ENCODE measurements at places on chromosomes 4 and X. TPM values are rescaled to one million over a fixed set of nuclear protein-coding genes. Genes with fewer than 3 reads are reported as not detected.

DNA sequence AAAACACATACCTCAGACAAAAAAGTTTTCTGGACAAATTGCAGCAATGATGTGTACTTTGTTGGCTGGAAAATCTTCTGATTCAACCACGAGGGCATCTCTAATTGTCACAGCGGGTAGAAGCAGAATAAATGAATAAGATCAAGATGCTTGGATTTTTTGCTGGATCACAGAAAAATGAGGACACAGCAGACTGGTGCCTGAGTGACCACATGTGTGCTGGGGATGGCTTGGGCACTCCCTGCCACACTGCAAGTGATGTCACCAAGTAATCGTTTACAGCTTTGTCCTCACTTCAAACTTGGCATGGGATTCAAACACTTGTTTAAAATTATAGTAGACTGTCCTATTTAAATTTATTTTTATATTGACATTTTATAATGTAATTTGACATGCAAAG is 557.0 kb downstream of the SPRY1 start:
- no peaks in the 10 kb centered on the region for H3K4me1 ChIP-seq
- no peaks in the 10 kb centered on the region for H3K36me3 ChIP-seq
- H3K27ac ChIP-seq = no peak overlapping the region
- no peaks in the 10 kb centered on the region for H3K27me3 ChIP-seq

The TCEAL7 gene
- total RNA-seq = 1.9 TPM

DNA sequence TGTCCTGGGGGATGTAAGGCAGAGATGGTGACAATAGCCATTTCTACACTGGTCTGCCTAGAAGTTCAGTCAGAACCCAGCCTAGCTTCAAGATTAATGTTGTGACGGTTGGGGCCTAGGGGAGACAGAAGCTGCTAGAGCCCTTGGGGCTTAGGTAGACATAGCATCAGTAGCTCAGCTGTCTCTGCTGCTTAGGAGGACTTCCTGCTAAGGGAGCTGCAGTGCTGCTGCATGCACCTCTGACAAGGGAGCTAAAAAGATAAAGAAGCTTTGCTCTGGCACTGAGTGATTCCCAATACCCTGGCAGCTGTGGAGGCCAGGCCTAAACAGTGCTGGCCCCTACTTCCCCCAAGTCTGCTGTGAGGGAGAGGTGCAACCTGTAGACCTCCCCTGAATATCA is 116.0 kb downstream of the CT47B1 start:
- H3K27ac ChIP-seq = no peak overlapping the region
- H3K4me1 ChIP-seq = no peaks in the 10 kb centered on the region
- no peak overlapping the region for H3K4me3 ChIP-seq
- no peaks in the 10 kb centered on the region for H3K27me3 ChIP-seq
- no peaks in the 10 kb centered on the region for H3K36me3 ChIP-seq

- H3K4me1 ChIP-seq = no peaks in the 10 kb centered on the region
- no peaks in the 10 kb centered on the region for H3K36me3 ChIP-seq
- no peak overlapping the region for H3K4me3 ChIP-seq
- DNase-seq = no peak
These were observed 192.2 kb upstream of the LEF1 start for GRCh38 chr4:108360754-108361445.

DNA sequence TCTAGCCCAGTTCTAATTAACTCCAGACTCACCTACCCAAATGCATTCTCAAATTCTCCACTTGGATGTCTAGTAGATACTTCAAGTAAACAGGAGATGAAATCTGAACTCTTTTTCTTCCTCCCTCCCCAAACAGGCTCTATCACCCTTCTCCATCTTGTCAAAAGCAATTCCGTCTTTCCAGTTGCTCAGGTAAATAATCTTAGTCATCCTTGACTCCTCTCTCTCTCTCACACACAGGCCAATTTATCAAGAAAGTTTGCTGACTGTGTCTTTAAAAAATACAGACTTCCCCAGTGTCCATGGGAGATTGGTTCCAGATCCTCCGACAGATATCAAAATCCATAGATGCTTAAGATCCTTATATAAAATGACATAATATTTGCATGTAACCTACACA is 12.9 kb downstream of the TXK start:
- no peak overlapping the region for H3K4me3 ChIP-seq
- H3K4me1 ChIP-seq = no peaks in the 10 kb centered on the region
- no peak overlapping the region for H3K27ac ChIP-seq
- no peak for DNase-seq

The S100P gene
- total RNA-seq = not detected

- peak; percentile 58 for DNase-seq
- no peaks in the 10 kb centered on the region for H3K27me3 ChIP-seq
- H3K4me1 ChIP-seq = peaks cover 50% of the 10 kb centered on the region
- peak overlapping the region; percentile 98 for H3K27ac ChIP-seq
- peak overlapping the region; percentile 96 for H3K4me3 ChIP-seq
These were observed 667 bp downstream of the G3BP2 start for GRCh38 chr4:75672461-75673026.

GRCh38 chrX:129958814-129959492 is 23.5 kb upstream of the BCORL1 start:
- no peak overlapping the region for H3K27ac ChIP-seq
- H3K4me3 ChIP-seq = no peak overlapping the region
- H3K4me1 ChIP-seq = no peaks in the 10 kb centered on the region
- no peaks in the 10 kb centered on the region for H3K36me3 ChIP-seq
- no peak for DNase-seq

DNA sequence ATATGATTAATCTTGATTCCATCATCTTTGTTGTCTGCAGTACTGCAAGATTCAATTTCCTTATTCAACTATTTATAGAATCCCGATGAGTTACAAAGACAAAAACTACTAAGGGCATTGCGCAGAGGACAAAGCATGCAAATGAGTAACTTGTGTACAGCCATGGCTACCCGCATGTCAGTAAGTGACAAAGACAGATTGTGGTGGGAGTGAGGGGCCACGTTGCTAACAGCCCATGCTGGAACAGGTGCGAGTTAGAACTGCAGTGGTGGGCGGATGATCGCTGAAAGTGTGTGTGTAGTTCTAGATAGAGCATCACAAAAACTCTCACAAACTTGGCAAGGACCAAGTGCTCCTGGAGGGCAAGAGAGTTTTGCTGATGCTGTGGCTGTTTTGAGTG is 49.5 kb downstream of the ACOX3 start:
- peak overlapping the region; percentile 79 for H3K27ac ChIP-seq
- H3K27me3 ChIP-seq = no peaks in the 10 kb centered on the region
- no peaks in the 10 kb centered on the region for H3K36me3 ChIP-seq
- no peak for DNase-seq
- H3K4me1 ChIP-seq = peaks cover 48% of the 10 kb centered on the region

DNA sequence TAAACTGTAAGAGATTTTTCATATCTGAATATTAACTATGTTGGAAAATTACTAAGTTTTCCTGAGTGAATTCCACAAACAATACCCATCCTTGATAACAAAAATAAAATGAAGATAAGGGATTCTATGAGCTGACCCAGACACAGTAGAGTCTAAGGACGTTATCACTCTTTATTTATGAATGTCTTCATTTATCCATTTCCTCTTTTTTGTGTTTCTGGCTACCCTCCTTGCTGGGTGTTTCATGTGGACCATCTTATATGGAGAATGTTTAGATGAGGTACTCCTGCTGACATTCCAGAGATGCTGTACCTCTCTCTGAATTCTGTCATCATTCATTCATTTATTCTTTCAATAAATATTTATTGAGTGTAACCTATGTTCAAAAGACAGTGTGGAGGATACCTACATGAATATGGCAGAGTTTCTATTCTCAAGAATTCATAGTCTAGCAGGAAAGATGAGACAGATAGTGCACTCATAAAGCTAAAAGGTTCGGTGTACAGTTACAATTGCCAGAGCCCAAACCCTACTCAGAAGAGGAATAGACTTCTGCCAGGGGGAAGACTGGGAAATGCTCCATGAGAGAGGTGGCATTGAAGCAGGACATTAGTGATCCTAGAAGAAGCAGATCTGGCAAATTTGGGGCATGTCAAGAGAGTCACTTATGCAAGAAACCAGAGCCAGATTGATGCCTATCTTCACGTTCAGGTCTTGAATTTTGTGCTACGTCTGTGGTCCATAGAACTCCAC is 195.8 kb downstream of the MAML3 start:
- no peak overlapping the region for H3K4me3 ChIP-seq
- H3K27ac ChIP-seq = no peak overlapping the region
- no peaks in the 10 kb centered on the region for H3K36me3 ChIP-seq
- DNase-seq = no peak
- H3K4me1 ChIP-seq = peaks cover 7% of the 10 kb centered on the region

DNA sequence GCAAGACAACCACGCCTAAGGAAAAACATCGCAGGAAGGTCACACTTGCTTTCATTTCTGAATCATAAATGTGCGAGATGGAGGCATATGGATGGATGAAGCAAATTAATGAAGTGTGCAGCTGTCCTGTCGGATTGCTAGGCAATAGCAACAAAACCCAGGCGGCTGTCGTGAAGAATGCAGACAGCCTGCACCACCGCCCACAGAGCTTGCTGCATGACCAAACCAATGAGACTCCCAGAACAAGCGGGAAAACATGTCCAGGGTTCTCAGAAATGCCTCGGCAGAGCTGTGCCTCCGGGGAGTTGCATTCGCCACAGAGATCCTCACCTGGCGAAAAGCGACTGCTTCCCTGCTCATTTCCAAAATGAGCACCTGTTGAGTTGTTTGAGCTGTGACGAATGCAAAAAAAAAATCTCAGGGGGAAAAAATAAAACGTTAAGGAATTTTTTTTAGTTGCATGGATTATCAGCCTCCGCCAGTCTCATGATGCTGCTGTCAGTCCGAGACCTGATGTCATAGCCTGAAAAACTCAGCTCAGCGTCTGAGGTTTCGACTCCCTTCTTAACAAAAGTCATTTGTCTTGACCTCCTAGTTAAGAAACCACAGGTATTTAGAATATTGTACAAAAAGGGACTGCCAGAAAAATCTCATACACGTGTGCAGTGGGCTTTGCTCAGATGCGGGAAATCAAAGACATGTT is 155.5 kb upstream of the MXRA5 start:
- no peaks in the 10 kb centered on the region for H3K36me3 ChIP-seq
- H3K4me1 ChIP-seq = no peaks in the 10 kb centered on the region
- no peak overlapping the region for H3K4me3 ChIP-seq

The MTCP1 gene
- total RNA-seq = 2.2 TPM

Data from gastrocnemius medialis (tissue), 4 donors.